ENCODE measurements at places on chromosomes 7 and 10.

GRCh38 chr10:6713716-6714115 is 133.6 kb upstream of the PRKCQ start:
- no peak for DNase-seq

GRCh38 chr10:44032216-44032615 is 352.7 kb downstream of the CXCL12 start:
- no peak for DNase-seq

- DNase-seq = no peak
Measured at GRCh38 chr7:101588131-101588935, 40.8 kb downstream of the MYL10 start.

DNA sequence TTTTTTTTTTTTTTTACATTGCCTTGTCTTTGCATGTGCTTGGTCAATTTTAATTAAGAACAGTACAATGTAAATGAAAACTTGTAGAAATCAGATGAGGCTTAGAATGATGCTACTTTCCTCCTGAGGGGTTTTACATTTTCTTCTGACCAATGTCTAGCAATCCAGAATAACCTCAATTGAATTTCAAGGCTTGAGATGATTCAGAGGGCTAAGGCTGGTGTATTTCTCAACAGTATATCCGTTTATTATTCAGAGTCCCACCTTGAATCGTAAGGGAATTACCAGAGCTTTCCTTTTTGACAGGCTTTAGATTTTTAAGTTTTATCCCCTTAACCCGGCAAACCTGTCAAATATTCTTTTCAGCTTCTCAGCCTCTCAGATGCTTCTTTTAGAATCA is 231.2 kb upstream of the STK17A start:
- no peak for DNase-seq

DNA sequence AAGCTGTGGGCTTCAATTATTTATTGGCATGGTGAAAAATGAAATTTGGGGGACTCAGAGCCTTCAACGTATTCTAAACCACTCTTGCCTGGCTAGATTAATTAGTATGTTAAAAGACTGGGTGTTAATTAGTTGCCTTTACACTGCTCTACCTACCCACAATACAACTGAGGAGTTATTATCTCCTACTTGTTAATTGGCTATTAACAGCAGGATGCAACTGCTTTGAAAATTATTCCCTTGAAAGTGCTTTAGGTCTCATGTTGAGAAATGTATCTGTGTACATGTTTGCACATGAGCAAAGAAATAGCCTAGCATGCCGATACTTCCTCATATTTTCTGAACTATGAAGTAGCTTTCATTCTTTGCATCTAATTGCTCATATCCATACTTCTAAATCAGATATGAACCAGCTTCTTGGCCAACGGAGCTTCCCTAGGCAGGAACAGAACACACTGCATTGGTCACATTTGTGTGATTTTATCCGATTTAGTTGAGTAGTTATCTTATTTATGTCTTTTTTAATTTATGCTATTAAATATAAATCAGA is 155.8 kb downstream of the GPAM start:
- no peak for DNase-seq

DNA sequence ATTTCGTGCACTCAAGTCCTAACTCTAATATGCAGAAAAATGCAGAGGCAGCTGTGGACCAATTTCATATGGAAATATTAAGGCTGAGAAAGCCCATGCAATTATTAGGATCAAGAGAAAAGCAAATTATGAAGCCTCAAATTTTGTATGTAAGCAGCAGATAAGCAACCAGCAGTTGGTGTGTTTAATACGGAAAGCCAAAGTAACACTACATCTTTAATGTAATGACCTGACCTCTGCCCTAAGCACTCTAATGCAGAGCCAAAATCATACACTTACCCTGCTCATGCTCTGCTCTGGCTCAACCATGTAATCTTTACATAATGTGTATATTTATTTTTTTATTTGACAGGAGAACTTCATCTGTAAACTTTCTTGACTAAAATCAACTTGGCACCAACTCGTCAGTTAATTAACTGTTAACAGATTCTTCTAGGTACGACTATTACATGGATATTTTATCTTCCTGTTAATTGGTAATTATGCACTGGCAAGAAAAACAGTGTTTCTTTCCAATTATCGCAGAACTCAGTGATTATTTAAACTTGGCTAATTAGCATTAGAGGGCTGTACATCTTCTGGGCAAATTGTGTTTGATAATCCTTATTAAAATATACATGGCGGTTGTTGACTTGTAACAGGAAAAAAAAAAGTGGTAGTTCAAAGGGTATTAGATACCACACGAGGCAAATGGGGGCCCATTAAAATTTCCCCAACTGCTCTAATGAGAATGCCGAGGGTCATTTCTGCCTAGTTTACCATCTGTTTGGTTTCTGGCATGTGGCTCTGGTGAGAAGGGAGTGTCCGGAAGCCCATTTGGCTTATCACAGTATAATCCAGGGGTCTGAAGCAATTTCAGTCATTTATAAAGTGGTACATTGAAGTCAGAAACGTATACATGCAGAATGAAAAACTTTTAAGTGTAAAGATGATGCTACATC is 94.5 kb downstream of the RELN start:
- DNase-seq = no peak

Data from stimulated activated CD8-positive, alpha-beta memory T cell treated with anti-CD3 and anti-CD28 coated beads, Interleukin-7, amount 100 ng/mL, for 1 hour (primary cell).